HT1080 (cell line): ENCODE measurements at places on chromosomes 12 and 14. TPM values are rescaled to one million over a fixed set of nuclear protein-coding genes. Genes with fewer than 3 reads are reported as not detected.

- DNase-seq = no peak
These were observed 56.3 kb downstream of the NIN start for GRCh38 chr14:50774542-50775267.

DNA sequence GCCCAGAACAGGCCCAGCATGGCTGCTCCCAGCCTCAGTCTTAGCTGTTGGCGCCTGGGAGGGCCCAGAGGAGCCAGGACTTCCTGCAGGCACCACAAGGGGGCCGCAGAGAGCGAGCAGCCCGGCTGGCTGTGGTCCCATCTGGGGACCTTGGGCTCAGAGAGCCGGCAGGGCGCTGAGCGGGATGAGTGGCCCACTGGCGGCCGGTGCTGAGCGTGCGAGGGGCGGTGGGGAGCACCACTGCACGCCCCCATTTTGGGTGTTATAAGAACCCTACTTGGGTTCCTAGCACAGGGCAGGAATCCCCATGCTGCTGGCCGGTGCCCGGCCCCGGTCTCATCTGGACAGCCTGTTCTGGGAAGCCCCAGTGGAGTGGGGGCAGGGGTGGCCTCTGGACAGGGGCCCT lies 25.9 kb upstream of the CRIP2 start:
- DNase-seq = peak; percentile 37

GRCh38 chr12:118325081-118325480 lies 47.6 kb downstream of the TAOK3 start:
- DNase-seq = no peak

DNA sequence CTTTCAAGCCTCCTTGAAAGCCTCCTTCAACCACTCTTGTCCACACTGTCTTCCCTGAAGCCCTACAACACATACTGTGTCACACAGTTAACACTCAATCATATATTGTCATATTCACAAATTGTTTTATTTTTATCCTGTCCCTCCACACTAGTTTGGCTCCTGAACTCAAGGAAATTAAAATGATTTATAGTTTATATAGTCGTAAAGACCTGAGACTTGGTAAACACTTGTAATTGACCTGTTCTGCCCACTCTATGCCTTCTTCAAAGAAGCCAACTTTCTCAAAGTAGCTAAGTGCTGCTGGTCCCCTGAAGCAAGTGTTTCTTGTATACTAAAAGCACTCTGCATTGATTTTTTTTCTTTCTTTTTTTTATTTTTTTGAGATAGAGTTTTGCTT lies 15.6 kb upstream of the NEK9 start:
- DNase-seq = no peak

GUCY2C gene
- 0.17 TPM in 1 of 2 replicates, not detected in the other for total RNA-seq

GRCh38 chr12:7642876-7643309 lies 22.8 kb downstream of the APOBEC1 start:
- peak; percentile 30 for DNase-seq

DNA sequence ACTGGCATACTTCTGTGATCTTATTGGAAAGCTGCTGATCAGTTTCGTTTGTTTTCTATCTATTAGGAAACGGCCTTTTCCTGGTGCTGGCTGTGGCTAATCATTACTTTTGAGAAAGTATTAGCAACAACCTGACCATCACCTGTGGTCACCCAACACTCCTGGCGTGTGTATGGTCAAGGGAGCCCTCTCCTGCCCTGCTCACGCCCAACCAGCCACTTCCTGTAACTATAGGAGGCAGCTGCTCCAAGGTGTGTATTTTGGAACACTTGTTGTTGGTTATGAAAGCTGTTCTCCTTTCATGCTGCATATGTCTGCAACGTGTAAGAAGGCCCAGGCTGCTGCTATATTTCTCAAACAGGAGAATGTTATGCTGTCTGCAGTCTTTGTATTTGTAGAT lies 1582.8 kb downstream of the AACS start:
- DNase-seq = no peak

- no peak for DNase-seq
These were observed 128.4 kb downstream of the TTC8 start for GRCh38 chr14:88952901-88953300.

TSPAN8 gene
- total RNA-seq = not detected in 2 replicates

CLECL1 gene
- not detected in 2 replicates for total RNA-seq

DNA sequence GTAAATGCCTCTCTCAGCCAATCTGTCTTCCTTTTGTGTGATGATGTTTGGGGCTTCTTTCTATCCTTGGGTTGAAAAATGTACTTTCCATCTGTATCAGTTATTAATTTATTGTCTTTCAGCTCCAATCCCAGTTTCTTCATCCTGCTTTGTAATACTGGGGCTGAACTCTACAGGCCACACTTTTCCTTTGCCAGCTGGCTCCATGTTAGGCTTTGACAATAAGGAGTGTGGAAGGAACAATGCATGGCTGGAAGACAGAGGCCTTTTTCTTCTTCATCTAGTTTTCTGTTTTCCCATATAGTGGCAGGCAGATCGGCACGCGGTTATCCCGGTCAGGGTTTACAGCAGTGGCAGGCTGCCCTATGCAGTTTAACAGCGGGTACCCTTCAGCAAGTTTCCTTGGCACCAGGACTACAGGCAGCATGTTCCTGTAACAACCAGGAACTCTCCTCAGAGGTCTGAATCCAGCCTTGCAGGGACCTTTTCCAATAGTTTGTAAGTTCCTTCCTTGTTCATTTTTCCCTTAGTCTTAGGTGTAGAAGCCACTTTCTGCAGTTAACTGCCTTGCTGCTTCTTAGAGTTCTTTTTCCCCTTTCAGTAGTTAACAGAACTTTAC lies 38.5 kb upstream of the CRACR2A start:
- no peak for DNase-seq

OR4N2 gene
- not detected in 2 replicates for total RNA-seq

DNA sequence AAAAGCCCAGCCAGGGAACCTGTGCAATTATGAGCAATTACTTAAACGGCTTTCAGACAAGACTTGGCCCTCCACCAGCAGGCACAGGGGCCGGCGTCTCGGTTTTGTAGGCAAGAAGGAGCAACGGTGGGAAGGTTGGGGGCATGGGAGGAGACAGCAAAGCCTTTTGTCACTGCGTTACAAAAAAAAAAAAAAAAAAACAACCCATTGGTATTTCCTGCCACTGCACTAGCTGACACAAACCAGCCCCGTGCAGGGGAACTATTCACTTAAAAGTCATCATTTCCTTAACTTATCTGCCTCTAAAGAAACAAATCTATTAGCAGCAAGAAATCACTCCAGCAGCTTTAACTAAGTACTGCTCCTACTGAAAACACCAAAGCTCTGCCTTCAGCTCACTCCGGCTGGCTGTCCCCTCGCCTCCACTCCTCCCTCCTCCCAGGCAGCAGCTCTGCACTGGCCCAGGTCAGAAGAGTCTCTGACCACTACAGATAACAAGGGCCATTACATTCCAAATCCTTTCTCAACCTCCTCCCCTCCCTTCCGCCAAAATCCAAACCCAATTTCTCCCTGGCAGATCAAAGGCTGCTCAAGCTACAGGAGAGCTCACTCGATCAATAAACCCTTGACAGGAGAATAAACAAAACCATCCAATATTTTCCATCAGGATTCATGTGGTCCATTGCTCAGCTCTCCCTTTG lies 105.2 kb upstream of the CDKN3 start:
- DNase-seq = peak; percentile 72

- DNase-seq = peak; percentile 23
These were observed 560.4 kb upstream of the FLRT2 start for GRCh38 chr14:84969501-84969900.

- DNase-seq = no peak
These were observed 41.5 kb upstream of the GNG2 start for GRCh38 chr14:51818748-51819380.

DNA sequence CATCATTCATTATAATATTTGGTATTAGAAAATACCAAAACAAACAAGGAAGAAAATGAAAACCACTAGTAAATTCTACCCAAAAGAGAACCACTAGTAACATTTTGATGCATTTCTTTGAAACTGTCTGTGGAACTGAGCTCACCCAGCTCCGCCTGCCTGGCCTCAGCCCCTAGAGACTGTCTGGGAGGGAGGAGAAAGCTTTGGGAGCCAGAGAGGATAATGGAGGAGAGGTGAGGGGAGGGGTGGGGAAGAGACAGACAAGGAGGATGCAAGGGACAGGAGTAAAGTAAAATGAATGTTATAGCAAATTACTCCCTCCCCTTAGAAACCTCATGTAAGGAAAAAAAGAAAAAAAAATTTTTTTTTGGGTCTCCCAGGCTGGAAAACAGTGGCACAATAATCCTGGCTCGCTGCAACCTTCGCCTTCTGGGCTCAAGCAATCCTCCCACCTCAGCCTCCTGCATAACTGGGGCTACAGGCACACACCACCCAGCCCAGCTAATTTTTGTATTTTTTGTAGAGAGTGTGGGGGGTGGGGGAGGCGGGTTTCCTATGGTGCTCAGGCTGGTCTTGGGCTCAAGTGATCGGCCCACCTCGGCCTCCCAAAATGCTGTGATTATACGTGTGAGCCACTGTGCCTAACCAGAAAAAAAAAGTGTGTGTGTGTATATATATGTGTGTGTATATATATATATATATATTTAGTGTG lies 3.2 kb upstream of the MMP19 start:
- no peak for DNase-seq

DNA sequence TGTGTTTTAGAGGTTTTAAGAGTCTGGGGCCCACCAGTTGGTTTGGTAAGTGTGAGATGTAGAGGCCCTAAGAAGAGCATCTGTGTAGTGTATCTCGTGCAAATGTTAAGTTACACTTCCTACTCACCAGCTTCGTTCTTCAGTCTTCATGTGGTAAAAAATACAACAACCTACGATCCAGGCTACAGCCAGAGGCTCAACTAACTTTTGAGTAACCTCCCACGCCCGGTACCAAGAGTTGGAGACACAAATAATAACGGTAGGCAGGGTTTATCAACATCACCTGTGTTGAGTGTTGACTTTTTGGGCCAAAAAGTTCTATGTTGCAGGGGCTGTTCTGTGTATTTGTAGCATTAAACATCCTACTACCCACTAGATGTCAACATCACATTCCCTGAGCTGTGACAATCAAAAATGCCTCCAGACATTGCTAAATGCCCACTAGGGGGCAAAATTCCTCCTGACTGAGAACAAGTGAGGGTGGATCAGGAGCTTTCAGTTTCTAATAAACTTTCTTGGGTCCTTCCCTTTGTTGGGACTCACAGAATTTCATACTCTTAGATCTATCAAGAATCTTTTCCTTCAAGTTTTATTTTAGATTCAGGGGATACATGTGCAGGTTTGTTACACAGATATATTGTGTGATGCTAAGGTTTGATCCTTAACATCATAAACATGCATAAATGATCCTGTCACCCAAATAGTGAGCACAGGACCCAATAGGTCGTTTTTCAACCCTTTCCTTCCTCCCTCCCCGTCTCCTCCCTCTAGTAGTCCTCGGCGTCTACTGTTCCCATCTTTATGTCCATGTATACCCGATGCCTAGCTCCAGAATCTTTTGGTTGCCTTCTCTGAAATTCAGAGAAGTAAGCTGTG lies 94.7 kb downstream of the SLC2A13 start:
- DNase-seq = peak; percentile 68

NEDD1 gene
- 30.1 and 31.0 TPM in 2 replicates for total RNA-seq

DNA sequence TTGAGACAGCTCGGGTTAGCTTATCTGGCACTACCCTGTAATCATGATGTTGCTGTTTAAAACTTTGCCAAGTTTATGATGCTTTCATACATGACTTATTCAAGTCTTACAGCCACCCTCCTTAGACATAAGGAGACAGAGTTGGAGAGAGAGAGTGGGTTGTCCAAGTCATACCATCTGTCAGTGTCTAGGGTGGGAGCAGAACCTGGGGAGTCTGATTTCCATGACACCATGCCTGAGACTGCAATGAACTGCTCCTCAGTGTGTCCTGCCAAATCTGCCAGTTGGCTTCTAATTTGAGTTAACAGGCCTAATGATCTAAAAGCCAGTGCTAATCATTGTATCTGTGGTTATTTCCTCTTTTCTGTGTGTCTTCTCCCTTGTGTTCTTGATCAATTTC lies 43.7 kb upstream of the PHC1 start:
- no peak for DNase-seq

PPP4R4 gene
- 2.0 and 8.8 TPM in 2 replicates for total RNA-seq

- DNase-seq = no peak
These were observed 53.5 kb downstream of the RAB35 start for GRCh38 chr12:120062976-120063579.

- DNase-seq = no peak
These were observed 311.0 kb downstream of the ALG10 start for GRCh38 chr12:34333337-34333736.

- no peak for DNase-seq
These were observed 17.9 kb downstream of the FBRSL1 start for GRCh38 chr12:132507656-132508490.

- DNase-seq = no peak
These were observed 62.6 kb upstream of the TMCC3 start for GRCh38 chr12:94712815-94713515.

GRCh38 chr14:89576960-89577359 lies 159.9 kb upstream of the FOXN3 start:
- no peak for DNase-seq

RNASE3 gene
- total RNA-seq = not detected in 2 replicates

GRCh38 chr14:92847749-92848148 lies 53.6 kb downstream of the GOLGA5 start:
- DNase-seq = no peak

KRT3 gene
- total RNA-seq = 0.13 TPM in 1 of 2 replicates, not detected in the other

TMPRSS12 gene
- total RNA-seq = not detected in 2 replicates

DNA sequence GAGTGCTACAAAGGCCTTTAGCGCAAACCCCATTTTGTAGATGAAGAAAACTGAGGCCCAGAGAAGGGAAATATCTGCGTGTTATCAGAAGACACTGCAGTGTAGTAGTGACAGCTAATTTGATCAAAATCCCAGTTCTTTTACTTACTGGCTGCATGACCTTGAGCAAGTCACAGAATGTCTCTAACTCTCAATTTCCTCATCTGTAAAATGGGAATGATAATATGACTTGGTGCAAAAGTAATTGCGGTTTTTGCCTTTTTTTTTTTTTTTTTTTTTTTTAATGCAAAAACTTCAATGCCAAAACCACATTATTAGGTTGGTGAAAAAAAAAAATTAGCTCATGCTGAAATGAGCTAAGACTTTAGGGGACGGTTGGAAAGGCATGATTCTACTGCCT lies 69.7 kb downstream of the C12orf75 start:
- no peak for DNase-seq

DNA sequence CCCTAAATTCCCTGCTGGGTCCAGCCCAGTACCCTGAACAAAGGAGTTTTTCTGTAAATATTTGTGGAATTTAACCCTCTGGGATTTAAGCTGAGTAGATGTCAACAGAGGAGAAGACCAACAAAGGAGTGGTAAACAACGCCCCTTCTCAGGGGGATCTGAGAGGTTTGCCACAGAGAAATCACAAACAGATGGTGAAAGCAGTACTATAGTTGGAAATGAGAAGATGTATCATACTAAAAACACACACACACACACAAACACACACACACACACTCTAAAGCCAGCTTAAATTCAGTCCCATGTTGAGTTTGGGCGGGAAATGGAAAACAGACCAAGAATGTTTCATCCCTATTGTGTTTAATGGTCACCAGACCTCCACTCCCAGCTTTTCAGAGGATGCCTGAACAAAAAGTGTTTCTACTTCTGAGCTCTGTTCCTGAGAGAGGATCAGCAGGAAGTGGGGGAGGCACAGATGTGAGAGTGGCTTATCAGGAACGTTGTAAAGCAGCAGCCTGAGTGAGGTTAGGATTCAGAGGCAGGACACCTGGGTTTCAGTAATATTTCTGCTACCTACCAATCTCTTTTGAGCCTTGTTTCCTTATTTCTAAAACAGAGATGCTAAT lies 3.2 kb downstream of the BIN2 start:
- DNase-seq = no peak
